ENCODE measurements at places on chromosomes 6 and 20. TPM values are rescaled to one million over a fixed set of nuclear protein-coding genes. Genes with fewer than 3 reads are reported as not detected.

DNA sequence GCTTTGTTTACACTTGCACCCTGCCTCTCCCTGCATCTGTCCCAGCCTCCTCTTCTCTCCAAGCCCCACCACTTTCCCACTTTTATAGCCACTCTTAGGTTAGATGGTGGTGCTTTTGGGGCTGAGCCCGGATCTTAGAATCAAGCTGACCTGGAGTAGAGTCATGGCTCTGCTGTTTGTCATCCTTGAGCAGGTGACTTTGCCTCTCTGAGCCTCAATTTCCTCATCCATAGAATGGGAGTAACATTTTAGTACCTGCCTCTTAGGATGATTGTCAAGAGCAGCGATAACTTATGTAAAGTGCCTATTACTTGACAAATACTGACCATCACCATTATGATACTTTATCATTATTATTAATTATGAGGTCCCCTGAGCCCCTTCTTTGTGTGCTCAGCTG is 48.2 kb downstream of the CPNE5 start:
- DNase-seq: no peak

GRCh38 chr6:15242937-15243614 is 2.8 kb upstream of the JARID2 start:
- no peak for DNase-seq

DNA sequence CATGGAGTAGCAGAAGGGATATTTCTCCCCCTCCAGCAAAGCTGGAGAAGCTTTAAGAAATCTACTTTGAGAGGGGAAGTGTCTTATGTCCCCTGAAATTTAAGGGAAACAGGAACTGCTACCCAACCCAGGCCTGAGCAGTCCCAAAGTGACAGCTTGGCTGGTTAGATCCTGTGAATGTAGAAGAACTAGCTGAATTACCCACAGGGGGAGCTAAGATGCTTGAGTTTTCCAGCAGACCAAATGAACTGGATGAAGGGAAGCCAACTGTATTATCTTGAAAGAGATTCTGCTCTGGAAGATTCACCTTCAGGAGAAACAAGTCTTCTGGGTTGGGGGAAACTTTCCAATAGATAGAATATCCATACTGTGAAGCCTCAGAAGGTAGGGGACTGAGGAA is 303.3 kb upstream of the MMS22L start:
- DNase-seq: peak; percentile 27

DNA sequence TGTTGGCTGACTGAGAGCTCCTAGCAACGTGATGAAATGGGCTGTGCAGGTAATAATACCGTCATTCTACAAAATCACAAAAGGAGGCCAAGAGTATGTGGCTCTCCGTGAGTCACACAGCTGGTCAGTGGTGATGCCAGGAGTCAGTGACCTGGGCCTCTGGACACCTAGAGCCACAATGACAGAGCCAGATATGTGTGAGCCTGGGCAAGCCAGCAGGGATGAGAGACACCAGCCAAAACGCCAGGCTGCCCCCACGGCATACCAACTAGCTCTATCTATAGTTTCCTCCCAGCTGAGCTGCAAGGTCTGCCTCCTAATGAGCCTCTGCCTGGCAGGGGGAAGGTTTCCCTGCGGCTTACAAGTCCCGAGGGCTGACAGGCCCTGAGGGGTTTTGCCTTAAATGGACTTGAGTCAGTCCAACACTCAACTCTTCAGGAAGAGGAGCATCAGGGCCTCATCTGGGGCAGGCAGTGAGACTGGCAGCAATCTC is 70.0 kb downstream of the CPNE5 start:
- DNase-seq: no peak

DNA sequence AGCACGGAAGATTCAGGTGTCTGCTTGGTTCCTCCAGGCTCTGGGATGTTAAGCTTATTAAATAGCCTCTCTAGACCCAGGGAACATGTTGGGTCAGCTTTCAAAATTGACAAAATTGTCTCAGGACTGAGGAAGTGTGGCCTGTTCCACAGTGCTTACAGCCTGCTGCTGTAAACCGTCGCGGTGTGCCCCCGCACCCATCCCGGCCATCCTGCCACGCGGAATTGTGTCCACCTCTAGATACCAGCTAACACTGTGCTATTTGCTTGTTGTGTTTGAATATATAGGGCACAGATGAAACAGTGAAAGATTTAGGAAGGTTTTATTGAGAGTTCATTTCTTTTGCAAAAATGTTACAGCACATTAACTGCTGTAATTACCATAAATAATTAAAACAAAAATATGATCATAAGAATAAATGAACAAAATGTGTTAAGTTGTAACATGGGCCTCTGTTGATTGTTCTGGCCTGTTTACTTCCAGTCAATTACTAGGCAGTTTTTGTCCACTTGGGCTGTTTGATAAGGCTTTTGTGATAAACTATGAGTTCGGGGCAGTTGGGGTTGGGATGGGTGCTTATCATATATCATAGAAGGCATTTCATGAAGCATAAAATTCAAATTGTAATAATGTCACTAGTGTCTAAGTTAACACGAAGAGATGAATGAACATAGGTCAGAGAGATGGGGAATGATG is 77.4 kb downstream of the ARID1B start:
- DNase-seq: no peak

DNA sequence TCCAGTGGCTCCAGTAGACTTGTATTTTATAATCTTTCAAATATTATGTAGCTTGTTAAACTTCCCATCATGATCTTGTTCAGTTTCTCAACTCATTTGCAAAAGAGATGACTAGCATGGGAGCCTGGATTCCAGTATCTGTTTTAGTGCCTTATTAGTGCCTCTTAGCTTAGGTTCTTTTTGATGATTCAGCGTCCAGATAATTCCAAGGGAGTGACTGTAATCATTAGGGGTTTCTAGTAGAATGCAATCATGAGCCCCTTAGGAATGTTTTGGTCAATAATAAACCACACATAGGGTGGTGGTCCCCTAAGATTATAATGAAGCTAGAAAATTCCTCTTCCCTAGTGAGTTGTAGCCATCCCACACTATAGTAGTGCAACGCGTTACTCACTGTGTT is 7.0 kb downstream of the CD2AP start:
- DNase-seq: peak; percentile 16

GRCh38 chr6:10431423-10432164 is 16.7 kb upstream of the TFAP2A start:
- DNase-seq: no peak

DNA sequence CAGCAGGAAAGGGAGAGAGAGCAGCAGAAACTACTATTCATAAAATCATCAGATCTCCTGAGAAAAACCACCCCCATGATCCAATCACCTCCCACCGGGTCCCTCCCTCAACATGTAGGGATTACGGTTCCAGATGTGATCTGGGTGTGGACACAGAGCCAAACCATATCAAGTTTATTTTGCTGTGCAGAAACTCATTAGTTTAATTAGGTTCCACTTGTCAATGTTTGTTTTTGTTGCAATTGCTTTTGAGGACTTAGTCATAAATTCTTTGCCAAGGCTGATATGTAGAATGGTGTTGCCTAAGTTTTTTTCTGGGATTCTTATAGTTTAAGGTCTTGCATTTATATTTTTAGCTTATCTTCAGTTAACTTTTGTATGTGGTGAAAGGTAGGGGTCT is 422.0 kb upstream of the HS3ST5 start:
- no peak for DNase-seq

DNA sequence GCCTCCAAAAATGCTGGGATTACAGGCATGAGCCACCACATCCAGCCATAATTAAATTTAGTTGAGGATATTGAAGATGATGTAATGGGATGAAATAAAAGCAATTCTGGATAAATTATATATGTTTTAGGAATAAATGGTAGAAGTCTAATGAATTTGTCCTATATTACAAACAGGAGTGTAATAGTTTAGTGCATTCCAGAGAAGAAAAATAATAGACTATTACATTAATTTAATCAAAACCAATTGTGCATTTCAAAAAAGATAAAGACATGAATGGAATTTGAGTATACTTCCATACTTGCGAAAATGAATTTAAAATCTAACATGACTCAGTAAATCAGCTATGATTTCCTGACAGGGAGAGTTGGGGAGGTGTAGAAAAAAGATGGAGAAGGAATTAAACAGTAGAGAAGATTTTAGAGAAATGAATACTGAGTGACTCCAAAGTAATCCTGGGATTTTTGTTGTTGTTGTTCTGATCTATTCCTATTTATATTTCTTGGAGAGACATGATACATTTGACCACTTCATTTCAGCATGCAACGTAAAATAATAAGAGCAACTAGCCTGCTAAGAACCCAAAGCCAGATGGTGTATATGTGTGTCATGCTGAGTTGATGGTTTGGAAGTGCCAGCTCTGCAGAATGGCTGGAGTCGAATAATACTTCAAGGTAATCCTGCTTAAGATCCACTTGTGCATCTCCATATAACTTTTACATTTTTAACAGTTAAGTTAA is 67.4 kb downstream of the AIG1 start:
- no peak for DNase-seq

GRCh38 chr6:84057908-84058307 is 24.3 kb downstream of the MRAP2 start:
- DNase-seq: no peak

DNA sequence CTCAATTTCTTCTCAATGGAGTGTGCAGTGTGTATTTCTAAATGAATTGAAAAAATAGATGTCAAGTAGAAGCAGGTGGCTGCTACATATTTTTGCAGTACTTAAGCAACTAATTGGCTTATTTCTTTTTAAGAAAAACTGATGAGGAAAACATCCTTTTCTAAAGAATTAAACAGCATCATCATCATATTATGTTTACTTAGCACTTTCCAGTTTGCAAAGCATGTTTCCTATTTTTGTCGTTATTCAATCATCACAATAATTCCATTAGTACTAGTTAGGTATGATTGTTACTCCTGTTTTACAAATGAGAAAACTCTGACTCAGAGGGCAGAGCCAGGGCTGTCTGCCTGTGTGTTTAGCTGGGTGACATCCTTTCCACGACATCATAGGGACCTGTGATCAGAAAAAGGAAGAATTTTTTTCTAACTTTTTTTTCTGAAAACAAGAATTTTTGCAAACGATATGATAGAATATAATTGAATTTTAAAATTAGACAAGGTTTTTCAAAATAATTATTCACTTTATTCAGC is 22.7 kb upstream of the BMP6 start:
- DNase-seq: no peak

- DNase-seq: no peak
Measured at GRCh38 chr6:166165558-166166313, 1.9 kb downstream of the TBXT start.

GRCh38 chr6:139546106-139546472 is 171.6 kb upstream of the CITED2 start:
- no peak for DNase-seq

DNA sequence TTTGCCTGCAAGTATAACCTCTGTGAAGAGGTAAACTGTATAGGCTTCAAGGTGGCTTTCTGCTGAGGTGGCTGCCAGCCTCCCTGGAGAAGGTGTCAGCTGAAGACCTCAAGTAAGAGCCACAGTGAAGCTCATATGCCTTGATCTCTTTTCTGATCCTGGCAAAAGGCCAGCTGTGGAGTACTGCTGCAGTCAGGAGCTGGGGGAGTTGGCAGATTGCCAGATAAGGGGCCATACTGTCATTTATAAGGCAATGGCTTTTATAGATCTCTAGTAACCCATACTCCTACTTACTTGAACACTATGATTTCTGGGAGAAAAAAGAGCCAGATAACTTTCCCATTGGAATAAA is 8.8 kb upstream of the CEP85L start:
- peak; percentile 50 for DNase-seq

The KCNQ2 gene
- total RNA-seq: 2.9 TPM

DNA sequence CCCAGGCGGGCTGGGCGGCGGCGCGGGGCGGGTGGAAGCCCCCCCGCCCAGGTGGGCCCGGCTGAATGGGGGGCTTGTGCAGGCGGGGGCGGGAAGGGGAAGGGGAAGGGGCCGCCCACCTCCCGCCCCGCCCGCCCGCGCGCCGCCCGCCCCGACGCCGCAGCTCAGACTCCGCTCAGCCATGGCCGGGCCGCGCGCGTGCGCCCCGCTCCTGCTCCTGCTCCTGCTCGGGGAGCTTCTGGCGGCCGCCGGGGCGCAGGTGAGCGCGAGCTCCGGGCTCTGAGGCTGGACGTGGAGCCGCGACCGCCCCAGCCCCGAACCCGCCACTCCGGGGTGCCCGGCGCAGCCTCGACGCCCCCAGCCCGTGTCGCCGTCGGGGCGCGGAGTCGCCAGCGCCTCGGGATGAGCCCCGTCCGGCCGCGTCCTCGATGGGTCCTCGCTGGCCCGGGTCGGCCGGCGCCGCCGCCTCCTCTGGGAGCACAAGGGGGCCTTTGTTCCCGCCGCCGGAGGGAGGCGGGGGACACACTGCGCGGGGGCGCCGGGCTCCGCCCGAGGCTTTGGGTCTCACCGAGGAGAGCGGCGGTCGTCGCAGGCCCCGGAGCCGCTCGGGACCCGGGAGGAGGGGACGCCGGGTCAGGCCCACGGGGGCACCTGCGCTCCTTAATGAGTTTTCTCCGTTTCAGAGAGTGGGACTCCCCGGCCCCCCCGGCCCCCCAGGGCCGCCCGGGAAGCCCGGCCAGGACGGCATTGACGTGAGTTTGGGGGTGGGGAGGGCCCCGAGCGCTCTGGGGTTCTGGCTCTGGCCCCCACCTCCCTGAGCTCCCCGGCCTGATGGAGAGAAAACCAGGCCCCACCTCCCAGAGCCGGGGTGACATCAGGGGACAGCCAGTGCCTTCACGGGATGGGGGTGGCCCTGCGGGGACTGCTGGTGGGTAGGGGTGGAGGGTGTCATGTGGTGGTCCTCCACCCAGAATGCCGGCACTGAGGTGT is at the start of gene COL9A3:
COL9A3 (plus strand) TSS at position 167 of the 990 bp plus-strand sequence; CDS start at position 182, 15 bp downstream.
- peak; percentile 66 for DNase-seq

The CRISP3 gene
- not detected for total RNA-seq

DNA sequence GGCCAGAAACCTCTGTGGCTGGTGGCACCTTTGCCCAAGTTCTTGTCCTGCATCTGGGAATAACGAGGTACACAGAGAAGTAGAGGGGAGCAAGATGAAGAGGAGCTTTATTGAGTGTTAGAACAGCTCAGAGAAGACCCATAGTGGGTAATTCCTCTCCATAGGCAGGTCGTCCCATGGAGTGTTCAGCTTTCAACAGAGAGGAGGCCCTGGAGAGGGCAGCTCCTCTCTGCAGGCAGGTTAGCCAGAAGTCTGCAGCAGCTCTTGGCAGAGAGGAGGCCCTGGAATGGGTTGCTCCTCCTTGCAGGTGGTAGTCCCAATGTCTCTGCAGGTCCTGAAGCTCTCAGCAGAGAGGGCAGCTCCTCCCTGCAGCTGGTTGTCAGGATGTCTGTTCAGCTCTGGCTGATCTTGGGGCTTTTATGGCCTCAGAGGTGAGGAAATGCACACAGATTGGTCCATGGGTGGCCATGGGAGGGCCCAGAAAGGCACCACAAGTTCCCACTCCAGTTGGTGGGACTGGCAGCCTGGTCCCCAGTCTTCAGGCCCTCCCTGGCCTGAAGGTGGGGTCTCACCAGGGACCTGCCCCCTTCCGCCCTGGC is 89.0 kb downstream of the IPCEF1 start:
- DNase-seq: no peak

DNA sequence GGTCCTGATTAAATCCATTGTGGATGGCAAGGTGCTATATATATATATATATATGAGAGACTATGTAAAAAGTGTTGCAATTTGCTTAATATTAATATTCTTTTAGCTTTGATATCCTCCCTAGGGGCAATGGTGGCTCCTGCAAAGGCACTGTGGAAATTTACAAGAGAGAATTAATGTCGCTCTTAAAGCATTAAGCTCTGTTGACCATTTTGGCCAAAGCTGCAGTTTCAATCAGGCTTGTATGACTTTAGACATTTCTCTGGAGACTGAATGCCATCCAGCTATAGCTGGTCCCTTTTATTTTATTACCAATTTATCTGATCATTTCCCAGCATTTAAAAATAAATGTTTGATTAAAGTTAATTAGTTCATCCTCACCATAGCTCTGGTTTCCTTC is 155.3 kb downstream of the JARID2 start:
- DNase-seq: no peak

GRCh38 chr6:96723362-96723761 is 113.9 kb downstream of the GPR63 start:
- DNase-seq: no peak
